HFFc6 (cell line): ENCODE measurements at places on chromosomes 7 and 10.

- DNase-seq, result no peak
Observed at GRCh38 chr7:95893484-95893883, 121.1 kb downstream of the DYNC1I1 start.

DNA sequence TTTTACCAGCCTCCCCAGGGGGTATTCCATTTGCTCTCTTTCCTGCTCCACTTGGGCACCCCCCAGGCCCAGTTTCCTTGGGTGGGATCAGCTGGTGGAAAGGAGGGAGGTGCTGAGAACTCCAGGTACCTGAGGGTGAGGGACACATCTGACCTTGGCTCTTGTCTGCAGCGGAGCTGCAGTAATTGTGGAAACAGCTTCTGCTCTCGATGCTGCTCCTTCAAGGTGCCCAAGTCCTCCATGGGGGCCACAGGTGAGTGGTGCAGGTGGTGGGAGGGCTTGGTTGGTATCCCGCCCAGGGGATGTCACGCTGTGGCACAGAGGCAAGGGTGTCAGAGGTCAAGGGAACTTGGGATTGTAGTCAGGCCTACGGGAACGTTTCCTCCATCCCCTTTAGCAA lies 14.3 kb downstream of the SFRP5 start:
- no peak for DNase-seq

DNA sequence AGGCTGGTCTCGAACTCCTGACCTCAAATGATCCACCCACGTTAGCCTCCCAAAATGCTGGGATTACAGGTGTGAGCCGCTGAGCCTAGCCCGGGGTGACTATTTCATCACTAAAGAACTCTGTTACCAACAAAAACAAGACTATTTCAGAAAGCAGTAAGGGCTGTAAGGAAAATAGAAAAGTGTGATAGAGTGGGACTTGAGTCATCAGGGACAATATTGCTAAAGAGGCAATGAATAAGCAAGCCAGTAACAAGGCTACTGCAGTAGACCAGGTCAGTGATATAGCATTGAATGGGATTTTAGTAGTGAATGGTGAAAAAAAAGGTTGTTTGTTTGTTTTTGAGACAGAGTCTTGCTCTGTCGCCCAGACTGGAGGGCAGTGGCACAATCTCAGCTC lies 51.7 kb downstream of the SVOPL start:
- no peak for DNase-seq

- DNase-seq, result no peak
Observed at GRCh38 chr7:86975449-86975848, 84.0 kb downstream of the ELAPOR2 start.

DNA sequence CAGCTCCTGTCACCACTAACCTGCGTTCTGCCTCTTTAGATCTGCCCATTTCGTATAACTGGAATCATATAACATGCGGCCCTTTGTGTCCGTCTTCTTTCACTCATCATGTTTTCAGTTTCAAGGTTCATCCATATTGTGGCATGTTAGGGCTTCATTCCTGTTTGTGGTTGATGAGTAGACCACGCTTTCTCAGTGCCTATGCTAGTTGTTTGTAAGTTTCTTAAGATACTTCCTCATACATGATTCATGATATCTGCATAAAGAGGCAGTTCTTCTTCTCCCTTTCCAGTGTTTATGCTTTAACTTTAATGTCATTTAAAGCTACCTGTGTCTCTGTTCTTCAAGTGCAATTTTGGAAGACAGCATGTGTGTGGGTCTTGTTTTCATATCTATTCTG lies 79.5 kb upstream of the FAM20C start:
- DNase-seq, result no peak

- peak; percentile 68 for DNase-seq
Observed at GRCh38 chr7:91657483-91658071, 222.9 kb downstream of the MTERF1 start.

DNA sequence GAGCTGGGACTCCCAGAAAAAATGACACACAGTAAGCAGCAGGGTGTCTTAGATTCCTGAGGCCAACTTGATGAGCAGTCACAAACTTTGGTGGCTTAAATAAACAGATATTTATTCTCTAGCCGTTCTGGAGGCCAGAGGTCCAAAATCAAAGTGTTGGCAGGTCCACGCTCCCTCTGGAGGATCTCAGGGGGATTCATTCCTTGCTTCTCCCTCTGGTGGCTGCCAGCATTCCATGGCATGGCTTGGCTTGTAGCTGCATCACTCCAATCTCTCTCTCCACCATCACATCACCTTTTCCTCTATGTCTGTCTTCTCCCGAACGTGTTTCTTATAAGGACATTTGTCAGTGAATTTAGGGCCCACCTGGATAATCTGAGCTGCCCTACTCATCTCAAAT lies 98.4 kb downstream of the OSBPL3 start:
- DNase-seq, result no peak

GRCh38 chr7:17007841-17008240 lies 126.1 kb upstream of the AGR3 start:
- no peak for DNase-seq

DNA sequence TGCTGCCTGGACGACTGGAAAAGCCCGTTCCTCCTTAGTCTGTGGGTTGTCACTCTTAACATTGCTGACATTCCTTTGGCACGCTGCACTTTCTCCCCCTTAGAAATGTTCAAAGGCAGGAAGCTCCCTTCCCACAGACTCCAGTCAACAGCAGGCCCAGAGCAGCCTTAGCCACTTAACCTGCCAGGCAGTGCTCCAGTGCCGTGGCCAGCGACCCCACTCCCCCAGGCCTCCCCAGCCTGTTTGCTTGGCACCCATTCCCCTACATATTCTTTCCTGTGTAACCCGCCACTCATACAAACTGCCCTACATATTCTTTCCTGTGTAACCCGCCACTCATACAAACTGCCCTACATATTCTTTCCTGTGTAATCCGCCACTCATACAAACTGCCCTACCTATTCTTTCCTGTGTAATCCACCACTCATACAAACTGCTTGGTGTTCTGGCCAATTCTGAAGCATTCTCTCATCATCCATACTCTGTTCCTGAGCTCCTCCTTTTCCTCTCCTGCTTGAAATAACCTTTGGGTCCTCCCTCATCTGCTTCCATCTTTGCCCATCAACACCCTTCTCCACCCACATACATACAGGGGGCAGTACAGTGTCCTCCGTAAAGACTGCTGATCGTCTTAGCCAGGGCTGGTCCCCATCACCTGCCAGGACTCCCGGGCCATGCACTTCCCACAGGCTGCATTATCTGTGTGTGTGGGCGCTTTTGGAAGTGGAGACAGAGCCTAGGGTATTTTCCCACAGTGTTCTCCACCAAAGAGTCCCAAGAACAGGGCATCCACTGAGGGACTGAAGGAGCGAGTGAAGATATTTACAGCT lies 57.3 kb downstream of the ADARB2 start:
- DNase-seq, result no peak

DNA sequence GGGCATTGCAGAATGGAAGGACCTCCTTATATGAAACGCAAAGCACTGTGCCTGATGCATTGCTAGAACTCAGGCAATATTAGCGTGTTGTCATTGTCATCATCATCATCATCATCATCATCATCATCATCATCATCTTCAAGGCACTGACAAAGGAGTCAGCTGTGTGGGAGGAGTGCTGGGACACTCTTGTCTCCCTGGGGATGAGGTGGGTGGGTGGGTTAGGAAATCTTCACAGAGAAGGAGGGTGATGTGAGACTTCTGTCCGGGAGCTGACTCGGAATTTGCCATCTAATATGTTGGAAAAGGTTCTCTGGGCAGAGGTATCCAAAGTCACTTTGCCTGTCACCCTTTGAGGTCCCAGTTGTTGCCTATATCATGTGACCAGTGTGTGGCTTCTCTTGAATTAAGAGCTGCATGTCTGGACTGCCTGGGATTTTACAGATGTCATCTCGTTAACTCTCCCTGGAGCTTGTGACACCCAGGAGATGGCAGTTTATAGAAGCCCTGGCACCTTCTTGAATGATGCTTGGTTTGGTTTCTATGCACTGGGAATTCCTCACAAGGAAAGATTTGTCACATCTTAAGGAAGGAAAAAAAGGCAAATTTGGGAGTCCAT lies 7.1 kb downstream of the HTRA1 start:
- no peak for DNase-seq

GRCh38 chr7:102988631-102989560 lies 76.1 kb downstream of the LRRC17 start:
- DNase-seq, result no peak

GRCh38 chr7:158782761-158783401 lies 46.4 kb downstream of the ESYT2 start:
- DNase-seq, result peak; percentile 34
